ENCODE measurements at places on chromosomes 16 and 17.

DNA sequence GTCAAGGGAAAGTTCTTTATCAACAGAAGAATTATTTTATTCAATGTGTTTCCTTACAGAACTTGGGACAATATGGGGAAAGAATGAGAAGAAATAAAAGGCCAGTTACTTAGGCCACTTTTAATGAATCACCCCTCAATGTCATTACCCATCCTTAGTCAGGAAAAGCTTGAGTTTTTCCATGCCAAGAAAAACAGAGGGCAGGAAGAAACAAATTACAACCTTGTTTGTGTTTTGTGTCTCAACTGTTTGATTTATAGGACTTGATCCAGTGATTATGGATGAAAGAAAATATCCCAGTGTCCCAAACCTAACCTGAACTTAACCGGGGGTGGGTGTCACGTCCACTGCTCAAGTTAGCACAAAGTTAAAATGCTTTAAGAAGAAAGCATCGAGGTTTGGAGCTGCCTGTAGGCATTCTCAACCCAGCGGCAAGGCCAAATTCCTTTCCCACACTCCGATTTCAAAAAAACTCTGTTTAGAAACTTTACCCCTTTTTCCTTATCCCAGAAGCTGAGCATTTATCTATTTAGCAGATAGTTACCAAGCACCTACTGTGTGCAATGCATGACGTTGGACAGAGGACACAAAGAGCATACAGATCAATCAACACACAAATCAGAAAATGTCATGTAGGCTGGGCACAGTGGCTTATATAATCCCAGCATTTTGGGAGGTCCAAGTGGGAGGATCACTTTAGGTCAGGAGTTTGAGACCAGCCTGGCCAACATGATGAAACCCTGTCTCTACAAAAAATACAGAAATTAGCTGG is 14.0 kb upstream of the CYB5B start:
- DNase-seq: no peak

DNA sequence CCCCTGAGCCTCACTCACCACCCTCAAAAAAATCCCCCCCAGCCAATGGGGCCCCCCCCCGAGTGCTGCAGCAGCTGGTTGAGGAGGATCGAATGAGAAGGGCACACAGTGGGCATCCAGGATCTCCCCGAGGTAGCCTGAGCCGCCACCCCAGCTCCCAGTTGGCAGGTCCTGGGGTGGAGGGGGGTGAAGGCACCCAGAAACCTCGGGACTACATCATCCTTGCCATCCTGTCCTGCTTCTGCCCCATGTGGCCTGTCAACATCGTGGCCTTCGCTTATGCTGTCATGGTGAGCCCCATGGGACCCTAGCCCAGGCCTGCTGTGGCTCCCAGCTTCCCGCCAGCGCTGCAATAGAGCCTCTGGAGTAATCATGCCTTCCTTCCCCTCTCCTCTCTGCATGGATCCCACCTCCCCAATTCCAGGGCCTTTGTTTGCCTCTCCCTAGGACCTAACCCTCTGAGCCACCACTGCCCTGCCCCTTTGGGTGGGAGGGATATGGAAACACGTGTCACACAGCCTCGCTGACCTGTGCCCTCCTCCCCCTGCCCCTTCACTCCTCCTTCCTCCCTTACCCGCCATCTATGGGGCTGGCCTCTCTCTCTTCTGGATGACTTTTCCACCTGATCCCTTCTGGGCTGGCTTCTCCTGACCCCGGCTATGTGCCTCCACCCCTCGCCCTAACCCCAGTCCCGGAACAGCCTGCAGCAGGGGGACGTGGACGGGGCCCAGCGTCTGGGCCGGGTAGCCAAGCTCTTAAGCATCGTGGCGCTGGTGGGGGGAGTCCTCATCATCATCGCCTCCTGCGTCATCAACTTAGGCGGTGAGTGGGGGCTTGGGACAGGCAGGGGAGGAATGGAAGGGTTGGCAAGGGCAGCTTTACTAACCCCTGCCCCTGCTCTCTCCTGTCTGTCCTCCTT is 1.9 kb downstream of the PRRT2 start:
- no peak for DNase-seq

GRCh38 chr17:41785859-41786226 is 668 bp downstream of the JUP start:
- peak; percentile 72 for DNase-seq

- DNase-seq: no peak
These were observed 667 bp downstream of the OGFOD1 start for GRCh38 chr16:56451753-56452689.

GRCh38 chr16:14527411-14528044 is 102.5 kb downstream of the PARN start:
- no peak for DNase-seq

GRCh38 chr17:58383892-58384462 is 32.0 kb upstream of the SUPT4H1 start:
- no peak for DNase-seq

- DNase-seq: peak; percentile 99
These were observed 11.0 kb downstream of the P3H4 start for GRCh38 chr17:41800601-41801373.

Measured in epithelial cell of prostate (primary cell).